LoVo (cell line): ENCODE measurements at places on chromosomes 2 and 18.
A peak's percentile ranks its signal among the peaks of the same experiment; 100 is the strongest.

- no peak for DNase-seq
Measured at GRCh38 chr2:222900354-222900753, 39.5 kb downstream of the ACSL3 start.

GRCh38 chr2:36453652-36454051 is 98.1 kb downstream of the CRIM1 start:
- no peak for DNase-seq

DNA sequence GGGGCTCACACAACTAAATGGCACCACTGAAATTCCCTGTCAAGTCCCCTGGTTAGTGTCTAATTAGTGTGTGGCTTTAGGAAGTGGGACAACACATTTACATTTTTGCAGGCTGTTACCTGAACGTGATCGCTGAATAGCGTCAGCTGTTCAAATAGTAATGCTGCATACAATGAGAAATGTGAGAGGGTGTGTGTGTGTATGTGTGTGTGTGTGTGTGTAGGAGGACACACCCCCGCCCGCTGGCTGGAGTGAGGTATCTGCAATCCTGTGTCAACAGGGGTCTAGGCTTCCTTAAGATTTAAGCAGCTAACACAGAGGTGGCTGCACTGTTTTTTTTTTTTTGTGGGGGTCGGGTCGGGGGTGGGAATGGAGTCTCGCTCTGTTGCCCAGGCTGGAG is 4.8 kb upstream of the LYPD6B start:
- DNase-seq = no peak

DNA sequence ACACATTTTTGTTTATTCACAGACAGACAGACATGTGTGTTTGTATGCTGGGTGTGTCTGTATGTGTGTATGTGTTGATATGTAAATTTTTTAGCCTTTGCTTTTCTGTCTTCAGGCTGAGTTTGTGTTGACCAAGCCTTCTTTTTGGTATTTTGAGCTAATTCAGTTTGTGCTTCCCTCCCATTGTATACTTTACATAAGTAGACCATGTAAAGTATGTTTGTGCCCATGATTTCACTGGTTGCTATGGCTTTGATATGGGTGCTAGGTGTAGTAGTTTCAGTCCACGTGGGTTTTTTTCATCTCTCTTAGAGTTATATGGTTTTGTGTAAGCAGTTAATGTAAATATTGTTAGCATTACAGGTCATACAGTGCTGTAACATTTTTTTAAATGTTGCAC is 129.4 kb upstream of the EPC2 start:
- no peak for DNase-seq

GRCh38 chr2:9401646-9402371 is 21.5 kb downstream of the ITGB1BP1 start:
- no peak for DNase-seq

DNA sequence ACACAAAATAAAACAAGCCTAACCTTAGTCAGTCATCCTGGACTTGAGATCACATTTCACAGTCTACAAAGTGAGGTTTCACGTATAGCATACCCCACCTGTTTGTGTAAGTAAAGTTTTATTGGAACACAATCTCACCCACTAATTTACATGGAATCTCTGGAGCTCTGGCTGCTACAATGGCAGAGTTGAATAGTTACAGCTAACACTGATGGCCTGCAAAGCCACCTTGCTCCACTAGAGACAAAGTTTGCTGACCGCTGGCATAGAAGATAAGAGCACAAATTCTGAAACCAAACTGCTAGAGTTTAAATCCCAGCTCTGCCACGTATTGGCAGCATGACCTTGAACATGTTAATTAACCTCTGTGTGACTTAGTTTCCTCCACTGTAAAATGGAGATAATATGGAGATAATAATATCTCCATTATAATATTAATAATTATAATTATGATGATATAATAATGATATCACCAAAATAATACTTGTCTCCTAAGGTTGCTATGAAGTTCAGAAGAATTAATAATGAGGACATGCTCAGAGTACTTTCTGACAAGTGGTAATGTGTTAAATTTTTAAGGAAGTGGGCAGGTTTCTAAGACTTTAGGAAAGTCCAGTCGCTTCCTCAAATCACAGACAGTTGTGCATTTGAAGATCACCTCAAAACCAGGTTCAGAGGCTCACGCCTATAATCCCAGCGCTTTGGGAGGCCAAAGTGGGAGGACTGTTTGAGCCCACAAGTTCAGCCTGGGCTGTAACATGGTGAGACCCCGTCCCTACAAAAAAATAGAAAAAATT is 204.6 kb downstream of the SH3RF3 start:
- no peak for DNase-seq

- DNase-seq = no peak
Measured at GRCh38 chr18:76364282-76365259, 130.5 kb downstream of the ZNF516 start.

- DNase-seq = peak; percentile 49
Measured at GRCh38 chr18:48227206-48227605, 182.0 kb downstream of the ZBTB7C start.

DNA sequence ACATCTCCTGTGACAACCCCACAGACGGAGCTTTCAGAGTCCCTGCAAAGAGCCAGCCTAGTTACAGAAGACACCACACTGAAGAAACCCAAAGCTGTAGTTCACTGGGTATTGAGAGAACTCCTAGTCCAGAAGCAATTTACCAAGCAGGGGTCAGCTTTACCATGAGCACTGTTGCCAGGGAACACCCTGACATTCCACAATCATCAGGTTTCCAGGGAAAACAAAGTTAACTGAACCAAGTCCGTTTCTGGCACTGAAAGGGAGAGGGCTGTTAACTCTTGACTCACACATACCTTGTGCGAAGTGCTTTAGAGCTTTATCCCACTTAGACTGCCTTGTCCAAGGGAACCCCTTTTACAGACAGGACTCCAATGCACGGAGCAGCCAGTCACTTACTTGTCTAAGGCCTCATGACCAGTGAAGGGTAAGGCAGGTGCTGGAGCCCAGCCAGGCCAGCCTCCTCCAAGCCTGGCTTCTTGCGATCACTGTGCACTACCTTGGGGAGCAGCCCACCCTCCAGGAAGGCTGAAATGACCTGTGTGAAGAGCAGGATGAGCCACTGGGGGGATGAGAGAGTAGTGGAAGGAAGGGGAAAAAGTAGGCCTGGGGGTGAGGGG is 53.9 kb downstream of the REEP1 start:
- no peak for DNase-seq

GRCh38 chr18:62413206-62413605 is 88.1 kb downstream of the TNFRSF11A start:
- no peak for DNase-seq

DNA sequence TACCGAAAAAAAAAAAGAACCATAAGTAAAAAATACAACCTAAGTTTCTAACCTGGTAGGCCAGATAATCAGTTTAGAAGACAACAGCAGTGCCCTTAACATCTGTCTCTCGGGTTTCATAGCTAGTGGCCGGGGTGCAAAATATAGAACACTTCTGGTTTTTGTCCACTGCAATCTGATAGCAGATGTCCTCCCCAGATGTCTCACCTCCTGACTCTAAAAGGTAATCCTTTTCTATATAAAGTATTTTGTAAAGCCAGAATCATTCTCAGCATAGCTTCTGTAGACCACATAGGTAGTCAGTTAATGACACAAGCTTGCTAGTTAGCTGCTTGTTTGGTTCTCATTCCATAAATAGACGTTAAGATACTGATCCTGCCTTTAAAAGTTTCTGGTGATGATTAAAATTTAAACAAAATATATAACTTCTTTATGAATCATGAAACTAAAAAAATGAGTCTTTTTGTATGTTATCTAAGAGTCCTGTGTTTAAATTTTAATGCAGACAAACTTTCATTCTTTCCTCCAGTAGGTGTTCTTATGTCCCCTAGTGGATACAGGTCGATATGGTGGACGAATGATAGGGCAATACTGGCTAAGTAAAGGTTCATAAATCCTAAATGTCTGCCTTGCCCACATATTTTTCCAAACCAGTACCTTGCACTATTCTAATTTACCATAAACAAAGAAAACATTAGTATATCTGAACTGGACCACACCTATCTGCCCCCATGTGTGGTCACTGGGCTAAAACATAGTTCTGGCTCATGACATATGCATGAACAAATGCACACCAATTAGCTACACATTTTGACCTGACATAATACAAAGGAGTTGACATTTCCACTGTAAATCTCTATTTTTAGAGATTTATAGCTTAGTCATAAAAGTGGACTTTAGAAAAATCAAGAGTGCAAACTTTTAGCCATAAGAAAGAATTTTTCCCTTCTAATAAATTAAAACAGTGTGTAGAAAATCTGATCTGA is 171.0 kb downstream of the SRBD1 start:
- DNase-seq = no peak

DNA sequence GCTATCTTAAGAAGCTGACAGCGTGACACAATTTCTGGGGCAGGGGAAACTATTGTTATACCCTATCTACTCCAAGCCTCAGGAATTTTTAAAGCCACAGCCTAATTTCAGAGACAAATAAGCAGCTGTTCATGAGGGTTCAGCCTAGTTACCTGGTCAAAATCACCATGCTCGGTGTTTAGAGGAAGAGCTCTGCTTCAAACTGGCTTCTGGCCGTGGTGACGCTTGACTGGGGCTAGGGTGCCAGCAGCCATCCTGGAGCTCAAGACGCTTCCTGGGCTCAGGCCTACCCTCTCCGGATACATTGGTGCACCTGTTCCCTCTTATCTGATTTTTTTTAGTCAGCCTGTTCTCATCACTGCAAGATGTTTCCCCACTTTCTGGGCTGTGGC is 41.7 kb downstream of the FRZB start:
- DNase-seq = no peak

DNA sequence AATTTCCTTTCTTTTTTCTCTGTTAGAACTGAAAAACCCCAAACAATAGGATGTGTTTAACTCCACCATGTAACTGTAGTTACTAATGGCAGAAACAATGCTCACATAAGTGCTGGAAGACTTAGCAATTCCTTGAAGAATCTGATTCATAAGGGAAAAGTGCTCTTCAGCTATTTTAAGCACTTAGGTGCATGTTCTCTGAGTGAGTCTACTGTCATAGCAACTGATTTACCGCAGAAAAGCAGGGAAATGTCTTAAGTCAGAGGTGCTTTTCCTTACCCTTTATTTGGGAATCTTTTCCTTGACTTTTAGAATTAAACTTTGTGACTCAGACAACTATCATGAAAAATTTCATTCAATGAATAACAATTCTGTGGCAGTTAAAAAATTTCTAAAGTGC is 65.4 kb upstream of the NABP1 start:
- no peak for DNase-seq

DNA sequence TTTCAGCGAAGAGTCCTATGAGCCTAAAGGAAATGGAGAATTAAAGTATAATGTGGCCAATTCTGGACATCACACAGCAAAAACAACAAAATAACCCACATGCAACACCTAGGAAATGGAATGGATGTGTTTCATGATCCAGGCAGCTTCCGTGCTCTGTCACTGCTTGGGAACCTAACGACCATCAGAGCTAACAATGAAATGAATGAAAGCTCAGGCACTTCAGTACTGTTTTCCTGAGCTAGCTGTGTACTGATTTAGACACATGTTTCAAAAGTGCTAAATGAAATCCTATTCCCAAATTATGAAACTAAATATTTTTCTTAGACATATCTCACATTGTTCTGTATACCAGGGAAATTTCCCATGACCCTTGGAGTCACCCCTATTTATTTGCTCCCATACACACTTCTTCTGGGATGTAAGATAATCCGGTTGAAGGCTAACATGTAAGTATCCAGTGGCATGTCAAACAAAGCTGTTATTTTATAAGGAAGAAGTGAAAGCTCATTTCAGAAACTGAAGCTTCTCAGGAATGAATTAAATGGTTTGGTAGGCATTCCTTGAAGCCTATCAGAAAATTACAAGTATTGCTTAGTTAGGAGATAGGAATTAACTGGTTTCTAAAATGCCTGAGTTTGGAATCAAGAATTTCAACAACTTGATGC is 108.5 kb upstream of the RND3 start:
- no peak for DNase-seq

- no peak for DNase-seq
Measured at GRCh38 chr2:186641132-186641806, 51.4 kb downstream of the ITGAV start.

- DNase-seq = no peak
Measured at GRCh38 chr2:85710687-85711577, 16.8 kb downstream of the GNLY start.

DNA sequence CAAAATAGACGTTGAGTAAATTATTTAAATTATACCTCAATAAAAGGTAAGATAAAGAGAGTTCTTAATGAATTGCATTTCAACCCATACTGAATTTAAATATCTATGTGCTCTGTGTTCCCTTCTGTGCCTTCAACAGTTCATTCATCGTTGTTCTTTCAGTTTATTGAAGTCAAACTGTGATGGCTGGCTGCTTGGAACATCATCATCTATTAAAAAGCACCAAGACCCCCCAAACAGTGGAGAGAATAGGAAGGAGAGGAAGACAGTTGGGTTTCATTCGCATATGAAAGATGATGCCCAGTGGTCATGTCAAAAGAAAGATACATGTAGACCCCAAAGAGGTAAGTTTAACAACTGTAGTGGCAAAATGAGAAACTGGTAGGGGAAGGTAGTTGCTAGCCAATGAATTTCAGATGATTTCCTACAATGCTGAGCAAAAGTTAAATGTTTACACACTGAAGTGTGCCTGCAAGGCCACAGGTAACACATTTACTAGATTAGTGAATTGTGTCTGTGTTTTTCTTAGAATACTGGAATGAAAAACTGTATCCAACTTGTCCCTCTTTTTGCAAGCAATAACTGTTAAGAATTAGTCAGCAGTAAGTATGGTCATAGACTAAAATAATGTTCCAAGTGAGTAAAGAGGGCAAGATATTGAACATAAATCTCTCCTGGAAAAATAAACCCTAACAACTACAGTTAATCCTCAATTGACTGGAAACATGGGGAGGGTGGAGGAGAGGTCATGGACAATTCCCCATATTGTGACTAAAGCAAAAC is 331.3 kb downstream of the KIAA1328 start:
- no peak for DNase-seq

- no peak for DNase-seq
Measured at GRCh38 chr2:32222966-32223365, 41.7 kb downstream of the NLRC4 start.

DNA sequence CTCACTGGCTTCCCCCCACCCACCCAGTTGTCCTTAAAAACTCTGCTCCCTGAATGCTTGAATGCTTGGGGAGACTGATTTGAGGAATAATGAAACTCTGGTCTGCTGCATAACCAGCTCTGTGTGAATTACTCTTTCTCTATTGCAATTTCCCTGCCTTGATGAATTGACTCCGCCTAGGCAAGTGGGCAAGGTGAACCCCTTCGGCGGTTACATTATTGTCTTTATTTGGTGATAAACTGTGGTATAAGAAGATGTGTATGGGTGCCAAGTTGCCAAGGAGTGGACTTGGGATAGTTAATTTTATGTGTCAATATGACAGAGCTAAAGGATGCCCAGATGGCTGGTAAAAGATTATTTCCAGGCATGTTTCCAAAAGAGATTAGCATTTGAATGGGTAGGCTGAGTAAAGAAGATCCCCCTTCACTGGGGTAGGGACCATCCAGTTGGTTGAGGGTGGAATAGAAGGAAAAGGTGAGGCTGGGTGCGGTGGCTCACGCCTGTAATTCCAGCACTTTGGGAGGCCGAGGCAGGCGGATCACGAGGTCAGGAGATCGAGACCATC is 98.5 kb upstream of the HAAO start:
- no peak for DNase-seq

GRCh38 chr2:212538305-212539071 is at the start of gene ERBB4:
Gene ERBB4, minus strand, starts transcription at chr2:212538802. Its CDS starts 272 bp downstream, at chr2:212538530.
- DNase-seq = no peak

- DNase-seq = no peak
Measured at GRCh38 chr2:226622484-226622883, 177.1 kb downstream of the IRS1 start.
